ENCODE measurements at places on chromosomes 7 and 10.

DNA sequence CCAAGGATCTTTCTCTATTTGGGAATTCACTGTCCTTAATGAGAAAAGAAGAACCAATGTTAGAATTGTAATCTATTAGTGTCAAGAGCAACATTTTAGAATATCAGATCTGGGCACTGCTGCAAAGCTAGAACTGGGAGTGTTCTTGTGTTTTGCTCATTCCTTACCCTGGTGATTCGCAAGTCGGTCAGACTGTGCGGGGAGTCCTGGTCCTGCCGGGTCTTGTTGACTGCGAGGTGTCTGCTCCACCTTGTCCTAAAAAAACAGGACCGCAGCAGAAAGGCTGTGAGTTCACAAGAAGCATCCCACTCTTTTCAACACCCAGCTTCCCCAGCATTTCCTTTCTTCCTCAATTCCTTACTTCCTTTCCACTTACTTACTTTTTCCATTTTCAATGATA is 79.0 kb downstream of the GRB10 start:
- DNase-seq: no peak

GRCh38 chr7:14988941-14989340 is 86.4 kb upstream of the DGKB start:
- DNase-seq: no peak

GRCh38 chr7:90262438-90262837 is 17.5 kb downstream of the CFAP69 start:
- DNase-seq: peak; percentile 49

- no peak for DNase-seq
These were observed 21.5 kb downstream of the HERC4 start for GRCh38 chr10:68053553-68053952.

DNA sequence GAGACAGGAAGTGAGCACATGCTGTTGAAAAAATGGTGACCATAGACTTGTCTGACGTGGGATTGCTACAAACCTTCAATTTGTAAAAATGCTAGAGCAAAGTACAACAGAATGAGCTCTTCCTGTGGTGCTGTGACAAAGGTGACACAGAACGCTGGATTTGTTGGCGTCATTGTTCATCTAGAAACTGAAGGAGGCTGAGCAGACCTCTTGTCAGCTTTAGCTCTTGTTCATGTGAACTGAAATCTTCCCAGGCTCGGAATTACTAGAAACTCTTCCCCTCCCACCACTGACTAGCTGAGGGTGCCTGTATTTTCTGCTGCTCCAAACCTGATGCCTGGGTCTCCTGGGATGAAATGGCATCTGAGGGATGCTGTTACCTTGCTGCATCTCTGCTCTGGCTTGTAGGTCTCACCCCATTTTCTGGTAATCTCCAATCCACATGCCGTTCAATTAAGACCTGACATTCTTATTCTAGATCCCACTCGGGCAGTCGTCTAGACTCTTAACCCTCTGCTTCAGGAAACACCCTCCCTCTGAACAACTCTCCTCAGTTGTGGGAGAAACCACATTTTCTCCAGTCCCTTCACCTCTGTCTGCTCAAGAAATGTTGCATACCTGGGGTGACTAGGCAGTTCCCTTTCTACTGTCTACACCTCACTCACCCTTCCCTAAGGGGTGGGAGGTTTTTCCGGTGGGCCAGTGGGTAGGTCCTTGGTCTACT is 349.3 kb downstream of the CXCL12 start:
- DNase-seq: no peak

DNA sequence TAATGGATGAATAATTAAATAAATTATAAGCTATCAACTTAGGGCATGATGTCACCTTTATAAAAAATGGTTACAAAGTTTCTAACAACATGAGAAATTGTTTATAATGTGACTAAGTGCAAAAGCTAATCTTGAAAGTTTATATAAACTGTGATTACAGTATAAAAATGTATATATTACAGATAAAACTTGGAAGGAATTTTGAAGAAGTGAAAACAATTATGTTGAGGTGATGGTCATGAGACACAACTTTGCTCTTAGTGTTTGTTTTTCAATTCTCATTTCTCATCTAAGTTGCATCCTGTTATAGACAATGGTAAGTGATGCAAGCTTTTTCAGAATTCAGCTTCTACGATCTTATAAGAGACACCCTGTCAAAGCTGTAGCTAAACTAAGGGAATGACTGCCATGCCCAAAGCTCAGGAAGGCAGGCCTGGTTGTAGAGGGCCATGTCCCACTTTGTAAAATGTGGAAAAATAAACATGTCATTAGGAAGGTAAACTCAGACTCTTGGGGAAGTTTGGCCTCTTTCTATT is 23.9 kb downstream of the MACC1 start:
- DNase-seq: no peak

DNA sequence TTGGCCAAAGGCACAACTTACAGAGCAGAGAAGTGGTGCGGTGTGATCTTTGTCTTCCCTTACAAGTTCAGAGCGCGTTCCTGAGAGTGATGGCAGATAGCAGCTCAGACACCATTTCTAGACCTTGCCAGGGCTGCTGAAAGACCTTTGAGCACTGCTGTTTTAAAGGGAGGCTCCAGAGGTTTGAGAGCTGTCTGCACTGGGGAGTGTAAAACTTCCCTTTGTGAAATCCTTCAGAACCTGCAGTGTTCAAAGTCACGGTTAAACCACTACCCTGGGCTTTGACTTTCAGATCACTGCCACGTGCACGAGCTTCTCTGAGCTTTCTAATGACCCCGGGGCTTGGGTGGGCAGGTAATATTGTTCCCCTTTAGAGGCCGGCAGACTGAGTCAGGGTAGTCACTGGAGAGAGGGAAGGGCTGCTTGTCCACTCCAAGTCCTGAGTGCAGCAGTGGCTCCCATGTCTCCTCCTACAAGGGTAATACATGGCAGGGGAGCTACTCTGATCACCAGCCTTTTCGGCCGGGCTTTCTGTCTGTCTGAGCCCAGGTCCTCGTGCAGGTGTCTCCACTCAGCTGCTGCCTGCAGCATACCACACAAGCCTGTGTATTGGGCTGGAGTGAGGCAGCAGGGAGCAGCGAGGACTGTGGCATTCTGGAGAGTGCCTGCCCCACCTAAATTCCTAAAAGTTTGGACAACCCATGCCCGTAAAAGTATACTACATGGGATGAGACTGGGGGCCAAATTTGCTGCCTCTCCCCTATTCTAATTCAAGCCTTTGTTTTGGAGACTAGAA is 63.3 kb downstream of the ZMIZ1 start:
- no peak for DNase-seq

DNA sequence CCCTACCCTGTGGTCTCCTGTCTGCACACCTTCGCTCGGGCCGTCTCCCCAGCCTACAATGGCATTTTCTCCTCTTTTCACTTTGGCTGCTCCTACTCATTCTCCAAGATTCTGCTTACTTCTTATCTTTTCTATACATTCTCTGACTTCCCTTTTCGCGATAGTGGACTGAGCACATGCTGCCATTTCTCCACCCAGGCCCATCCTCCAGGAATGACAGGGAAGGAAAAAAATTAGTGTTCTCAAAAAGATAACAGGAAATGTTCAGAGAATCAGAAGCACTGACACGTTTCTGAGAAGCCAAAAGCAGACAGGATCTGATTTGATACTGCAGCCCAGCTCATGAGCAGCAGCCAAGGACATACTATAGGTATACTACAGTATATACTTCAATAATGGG is 6.4 kb upstream of the ANXA11 start:
- DNase-seq: no peak

DNA sequence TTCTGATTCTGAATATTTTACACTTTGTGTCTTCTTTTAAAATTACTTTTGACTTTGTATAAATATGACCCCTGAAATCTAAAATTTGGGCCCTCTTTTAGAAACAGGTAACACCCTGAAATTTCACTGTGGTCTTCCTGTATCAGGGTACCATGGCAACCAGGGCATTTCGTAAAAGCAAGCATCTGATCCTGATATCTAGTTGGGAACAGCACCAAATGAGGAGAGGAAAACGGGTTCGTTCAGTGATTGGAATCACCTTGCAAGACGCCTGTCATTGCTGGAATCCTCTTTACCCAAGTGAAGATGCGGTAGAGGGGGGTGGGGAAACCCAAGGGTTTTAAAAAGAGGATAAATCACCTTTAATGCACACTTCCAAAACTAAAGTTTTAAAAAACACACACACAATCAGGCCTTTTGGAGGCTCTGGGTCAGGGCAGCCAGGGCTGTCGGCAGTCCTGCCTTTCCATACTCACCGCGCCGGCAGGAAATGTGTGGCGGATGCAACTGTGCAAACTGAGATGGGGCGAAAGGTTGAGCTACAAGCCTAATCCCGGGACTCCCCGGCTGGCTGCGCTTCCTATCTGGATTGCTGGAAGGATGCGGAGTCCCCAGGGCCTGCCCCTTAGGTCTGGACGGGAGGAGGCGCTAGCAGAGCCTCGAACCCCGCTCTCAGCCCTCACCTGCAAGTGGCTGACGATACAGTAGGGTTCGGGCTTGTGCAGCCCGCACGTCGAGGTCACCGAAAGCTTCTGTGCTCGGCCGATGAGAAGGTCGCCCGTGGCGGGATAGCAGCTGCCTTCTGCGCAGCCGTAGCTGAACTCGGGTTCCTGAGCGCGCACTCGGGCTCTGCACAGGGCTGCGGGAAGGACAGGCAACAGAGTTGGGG is 1.8 kb downstream of the LAMB1 start:
- DNase-seq: peak; percentile 65

GRCh38 chr10:114397651-114398145 is 6.6 kb downstream of the AFAP1L2 start:
- DNase-seq: peak; percentile 94

- DNase-seq: no peak
These were observed 90.1 kb downstream of the FOXL3 start for GRCh38 chr7:380139-380485.

DNA sequence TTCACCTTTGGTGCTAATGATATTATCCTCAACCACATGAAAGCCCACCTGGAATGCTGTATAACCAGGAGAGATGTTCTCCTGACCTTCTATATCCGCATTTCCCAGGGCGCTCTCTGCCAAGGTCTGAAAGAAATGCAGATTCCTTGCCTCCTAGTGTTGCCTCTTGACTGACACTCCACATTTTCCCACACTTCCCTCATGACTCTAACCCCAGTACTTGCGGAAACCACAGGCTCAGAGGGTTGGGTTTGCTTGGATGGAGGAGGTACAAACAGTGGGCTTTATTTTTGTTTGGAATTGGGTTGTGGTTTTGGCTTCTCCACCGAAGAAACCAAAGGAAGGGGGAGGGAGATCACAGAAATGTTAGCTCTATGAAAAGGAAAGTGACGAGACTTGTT is 222.9 kb upstream of the CELF2 start:
- DNase-seq: peak; percentile 96

DNA sequence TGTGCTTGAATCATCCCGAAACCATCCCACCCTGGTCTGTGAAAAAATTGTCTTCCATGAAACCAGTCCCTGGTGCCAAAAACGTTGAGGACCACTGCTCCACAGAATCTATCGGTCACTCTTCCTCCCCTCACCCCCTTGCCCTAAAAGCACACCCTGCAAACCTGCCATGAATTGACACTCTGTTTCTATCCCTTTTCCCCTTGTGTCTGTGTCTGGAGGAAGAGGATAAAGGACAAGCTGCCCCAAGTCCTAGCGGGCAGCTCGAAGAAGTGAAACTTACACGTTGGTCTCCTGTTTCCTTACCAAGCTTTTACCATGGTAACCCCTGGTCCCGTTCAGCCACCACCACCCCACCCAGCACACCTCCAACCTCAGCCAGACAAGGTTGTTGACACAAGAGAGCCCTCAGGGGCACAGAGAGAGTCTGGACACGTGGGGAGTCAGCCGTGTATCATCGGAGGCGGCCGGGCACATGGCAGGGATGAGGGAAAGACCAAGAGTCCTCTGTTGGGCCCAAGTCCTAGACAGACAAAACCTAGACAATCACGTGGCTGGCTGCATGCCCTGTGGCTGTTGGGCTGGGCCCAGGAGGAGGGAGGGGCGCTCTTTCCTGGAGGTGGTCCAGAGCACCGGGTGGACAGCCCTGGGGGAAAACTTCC is 784 bp upstream of the SERPINE1 start:
- peak; percentile 86 for DNase-seq

GRCh38 chr10:34795334-34795733 is 19.8 kb downstream of the PARD3 start:
- no peak for DNase-seq

- no peak for DNase-seq
These were observed 52.0 kb downstream of the KIF5B start for GRCh38 chr10:32004161-32004591.

DNA sequence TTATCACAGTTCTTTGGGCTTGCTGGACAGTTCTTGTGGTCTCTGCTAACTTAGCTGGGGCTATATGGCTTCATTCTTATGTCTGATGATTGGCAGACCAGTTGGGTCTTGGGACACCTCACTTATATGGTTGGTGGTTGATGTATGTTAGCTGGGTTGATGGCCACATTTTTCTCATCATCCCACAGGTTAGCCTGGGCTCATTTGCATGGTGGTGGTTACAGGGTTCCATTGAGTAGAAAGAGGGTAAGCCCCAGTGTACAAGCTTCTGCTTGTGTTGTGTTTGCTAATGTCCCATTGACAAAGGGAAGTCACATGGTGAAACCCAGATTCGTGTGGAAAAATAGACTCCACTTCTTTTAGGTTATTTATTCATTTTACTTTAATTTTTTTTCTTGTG is 40.6 kb downstream of the TMEM60 start:
- DNase-seq: no peak

DNA sequence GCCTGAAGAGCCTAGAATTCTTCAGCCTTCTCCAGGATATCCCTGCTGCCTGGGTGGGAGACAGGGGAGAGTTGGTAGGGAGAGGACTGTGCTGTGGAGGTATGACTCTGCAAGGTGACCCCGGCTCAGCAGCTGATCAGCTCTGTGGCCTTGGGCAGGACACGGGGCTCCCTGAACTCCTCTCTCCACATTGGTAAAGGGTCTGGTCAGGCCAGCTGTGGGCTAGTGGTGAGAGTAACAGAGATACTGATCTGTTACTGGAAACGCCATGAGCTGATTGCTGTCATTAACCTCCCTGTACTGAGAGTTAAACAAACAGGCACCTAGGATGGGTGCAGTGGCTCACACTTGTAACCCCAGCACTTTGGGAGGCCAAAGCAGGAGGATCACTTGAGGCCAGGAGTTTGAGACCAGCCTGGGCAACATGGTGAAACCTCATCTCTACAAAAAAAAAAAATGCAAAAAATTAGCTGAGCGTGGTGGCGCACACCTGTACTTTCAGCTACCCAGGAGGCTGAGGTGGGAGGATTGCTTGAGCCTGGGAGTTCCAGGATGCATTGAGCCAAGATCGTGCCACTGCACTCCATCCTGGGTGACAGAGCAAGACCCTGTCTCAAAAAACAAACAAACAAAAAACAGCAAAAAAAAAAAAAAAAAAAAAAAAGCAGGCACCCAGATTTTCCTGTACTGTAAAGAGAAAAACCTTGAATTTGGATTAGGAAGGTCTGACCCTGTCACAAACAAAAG is 151.5 kb downstream of the CUX1 start:
- DNase-seq: no peak

GRCh38 chr10:16527452-16527851 is 5.8 kb upstream of the C1QL3 start:
- DNase-seq: no peak

GRCh38 chr7:141369422-141369821 is 181.8 kb upstream of the AGK start:
- no peak for DNase-seq

DNA sequence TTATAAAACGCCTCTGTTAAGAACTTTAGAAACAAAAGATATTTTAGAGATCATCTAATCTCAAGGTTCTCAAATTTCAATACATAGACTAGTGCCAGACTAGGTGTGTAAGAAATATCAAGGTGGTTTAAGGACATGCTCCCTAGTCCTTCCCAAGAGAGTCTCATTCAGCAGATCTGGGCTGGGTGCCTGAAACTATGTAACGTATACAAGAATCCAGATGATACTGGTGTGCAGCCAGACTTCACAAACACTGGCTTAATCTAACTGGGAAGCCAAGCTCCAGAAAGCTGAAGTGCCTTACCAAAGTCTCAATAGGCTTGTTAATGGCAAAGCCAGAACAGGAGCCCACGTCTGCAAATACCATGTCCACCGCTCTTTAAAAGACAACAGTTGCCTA is 105.0 kb upstream of the AMPH start:
- DNase-seq: no peak
